ENCODE measurements at places on chromosomes 7 and 10. TPM values are rescaled to one million over a fixed set of nuclear protein-coding genes. Genes with fewer than 3 reads are reported as not detected.

DNA sequence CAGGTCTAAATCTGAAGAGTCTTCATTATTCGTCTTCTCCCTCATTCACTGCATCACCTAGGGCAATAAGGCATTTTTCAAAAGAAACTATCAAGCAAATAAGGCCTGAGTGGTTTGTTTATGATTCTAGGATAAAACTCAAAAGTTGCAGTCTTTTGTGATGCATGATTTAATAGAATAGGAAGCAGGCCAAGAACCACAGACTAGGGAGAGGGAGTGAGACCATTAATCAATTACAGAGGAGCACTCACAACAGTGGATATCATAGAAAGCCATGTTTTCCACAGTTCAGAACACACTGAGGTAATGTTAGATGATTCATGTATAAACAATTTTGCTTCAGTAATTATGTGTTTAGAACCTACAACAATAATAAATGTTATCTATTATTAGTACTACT, 87.8 kb upstream of the LRRTM3 start:
- DNase-seq, result no peak
- H3K36me3 ChIP-seq, result no peaks in the 10 kb centered on the region
- no peak overlapping the region for H3K27ac ChIP-seq
- no peak overlapping the region for H3K4me3 ChIP-seq

- no peaks in the 10 kb centered on the region for H3K27me3 ChIP-seq
- no peak overlapping the region for H3K27ac ChIP-seq
- no peak overlapping the region for H3K4me3 ChIP-seq
- no peaks in the 10 kb centered on the region for H3K36me3 ChIP-seq
Observed at GRCh38 chr10:36301539-36301938, 659.4 kb upstream of the FZD8 start.

DNA sequence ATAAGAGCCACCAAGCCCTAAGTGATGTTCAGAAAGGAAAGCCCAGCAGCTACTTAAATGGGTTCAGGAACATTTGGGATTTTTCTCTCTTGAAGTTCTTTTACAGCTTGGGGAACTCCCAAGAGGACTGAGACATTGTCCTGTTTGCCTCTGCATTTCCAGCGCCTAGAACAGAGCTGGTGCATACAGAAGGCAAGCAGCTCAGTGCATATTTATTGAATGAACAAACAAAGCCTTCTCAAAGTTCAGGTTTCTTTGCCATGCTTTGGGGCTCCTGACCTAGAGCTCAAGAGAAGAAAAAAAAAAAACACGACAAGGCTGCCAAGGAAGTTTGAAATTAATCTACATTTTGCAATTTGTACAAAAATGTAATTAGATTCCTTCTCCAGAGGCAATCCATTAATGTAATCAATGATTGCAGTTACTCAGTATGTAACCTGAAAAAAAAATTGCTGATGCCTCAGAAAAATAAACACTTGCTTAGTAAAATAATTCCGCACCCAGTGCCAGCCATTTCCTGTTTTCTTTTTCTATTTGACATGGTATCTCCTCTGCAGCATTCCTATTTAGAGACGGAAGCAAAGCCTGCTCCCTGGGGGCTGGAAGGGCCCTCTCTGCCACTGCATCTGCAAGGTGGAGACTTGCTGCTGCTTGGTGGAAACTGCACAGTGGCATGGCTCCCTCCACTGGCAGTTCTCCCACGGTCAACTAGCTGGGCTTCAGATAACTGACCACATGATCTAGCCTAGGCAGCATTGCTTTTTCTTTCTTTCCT, 157.3 kb downstream of the TMEM178B start:
- no peaks in the 10 kb centered on the region for H3K4me1 ChIP-seq
- no peak overlapping the region for H3K27ac ChIP-seq
- H3K36me3 ChIP-seq, result no peaks in the 10 kb centered on the region
- H3K27me3 ChIP-seq, result peaks cover 4% of the 10 kb centered on the region
- DNase-seq, result no peak

The SMKR1 gene
- total RNA-seq, result 0.49 TPM

The TMEM273 gene
- 2.2 TPM for total RNA-seq

The MRM2 gene
- total RNA-seq, result 3.7 TPM

The UPP1 gene
- total RNA-seq, result 125 TPM

Measured in CD4-positive, alpha-beta T cell (primary cell).